ENCODE measurements at places on chromosomes 3 and 15.

DNA sequence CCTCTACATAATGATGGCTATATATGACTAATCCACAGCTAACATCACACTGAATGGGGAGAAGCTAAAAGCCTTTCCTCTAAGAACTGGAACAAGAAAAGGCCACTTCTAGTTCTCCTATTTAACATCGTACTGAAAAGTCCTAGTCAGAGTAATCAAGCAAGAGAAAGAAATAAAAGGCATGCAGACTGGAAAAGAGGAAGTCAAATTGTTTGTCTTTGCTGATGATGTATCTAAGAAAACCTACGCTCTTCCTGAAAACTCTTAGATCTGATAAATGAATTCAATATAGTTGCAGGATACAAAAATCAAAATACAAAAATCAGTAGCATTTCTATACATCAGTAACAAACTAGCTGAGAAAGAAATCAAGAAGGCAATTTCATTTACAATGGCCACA lies 116.9 kb downstream of the TP63 start:
- no peak for DNase-seq

DNA sequence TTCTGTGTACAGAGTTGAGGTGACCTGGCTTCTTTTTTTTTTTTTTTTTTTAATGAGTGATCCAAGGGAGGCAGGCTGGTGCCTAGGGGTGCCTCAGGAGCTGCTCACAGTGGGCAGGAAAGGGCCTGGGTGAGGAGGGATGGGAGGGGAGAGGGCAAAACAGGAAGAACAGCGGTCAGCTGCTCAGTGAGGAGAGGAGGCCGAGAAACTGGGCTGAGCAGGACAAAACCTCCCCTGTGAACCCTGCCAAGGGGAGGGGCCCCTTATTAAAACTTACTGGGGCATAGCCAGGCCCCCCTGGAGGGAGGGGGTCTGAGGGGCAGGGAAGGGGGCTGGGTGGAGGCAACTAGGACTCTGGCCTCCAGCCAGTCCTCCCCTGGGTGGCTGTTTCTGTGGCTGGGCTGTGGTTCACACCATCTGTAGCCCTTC lies 3.5 kb downstream of the PLEKHO2 start:
- no peak for DNase-seq

GRCh38 chr3:58998476-58999117 lies 51.2 kb downstream of the CFAP20DC start:
- no peak for DNase-seq

DNA sequence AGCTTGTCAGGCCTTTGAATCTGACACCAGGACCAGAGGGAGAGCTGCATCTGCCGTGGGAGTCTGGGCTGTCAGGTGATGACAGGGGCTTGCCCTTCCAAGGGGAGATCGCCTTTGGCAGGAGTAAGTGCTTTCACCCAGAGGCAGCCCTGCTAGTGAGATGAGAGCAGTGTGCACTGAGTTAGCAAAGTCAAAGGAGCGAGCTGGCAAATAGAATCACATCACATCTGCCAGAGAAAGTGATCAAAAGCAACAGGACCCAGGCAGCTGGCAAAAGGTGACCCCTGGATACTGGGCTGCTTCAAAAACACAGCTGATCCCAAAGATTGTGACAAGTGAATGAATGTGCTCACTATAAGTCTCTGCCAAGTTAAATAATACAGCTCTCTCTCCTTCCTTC lies 36.1 kb upstream of the PYDC2 start:
- no peak for DNase-seq

- DNase-seq: no peak
These were observed 222.9 kb downstream of the WDR72 start for GRCh38 chr15:53536479-53537120.

- DNase-seq: no peak
These were observed 88.0 kb upstream of the ROPN1 start for GRCh38 chr3:124079912-124080276.

Measured in DMS79 (cell line).